Right lobe of liver (tissue), 6 donors: ENCODE measurements at places on chromosomes 4 and X.

- no peak for DNase-seq
These were observed 1.9 kb downstream of the SMAD1 start for GRCh38 chr4:145483514-145483913.

- no peak for DNase-seq
These were observed 553.5 kb downstream of the SPOCK3 start for GRCh38 chr4:166680796-166681195.

DNA sequence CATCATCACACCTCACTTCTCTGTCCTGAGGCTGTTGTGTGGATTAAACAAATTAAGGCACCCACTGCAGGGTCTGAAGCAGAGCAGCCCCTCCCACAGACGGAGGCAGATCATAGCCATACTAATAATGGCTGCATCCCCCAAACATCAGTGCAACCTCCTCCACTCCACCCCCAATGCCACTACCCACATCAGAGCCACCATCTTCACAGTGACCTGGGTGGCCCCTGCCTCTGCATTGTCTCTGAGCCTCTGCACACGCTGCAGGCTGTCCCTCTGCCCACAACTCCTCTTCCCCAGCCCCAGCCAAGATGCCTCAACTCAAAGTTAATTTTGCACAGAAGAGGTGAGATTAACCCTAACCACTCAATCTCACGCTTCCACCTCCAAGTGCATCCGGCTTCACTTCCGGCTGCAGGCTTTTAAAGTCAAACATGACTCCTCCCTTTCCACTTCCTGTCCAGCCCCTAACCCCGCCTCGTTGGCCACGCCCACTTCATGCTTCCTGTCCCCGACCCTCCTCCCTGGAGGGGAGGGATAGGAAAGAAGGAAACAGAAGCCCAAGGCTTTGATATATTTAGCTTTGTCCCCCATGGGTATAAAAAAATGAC is 22.7 kb downstream of the JAKMIP1 start:
- no peak for DNase-seq

- no peak for DNase-seq
These were observed 626 bp upstream of the CEP135 start for GRCh38 chr4:55947912-55948725.

DNA sequence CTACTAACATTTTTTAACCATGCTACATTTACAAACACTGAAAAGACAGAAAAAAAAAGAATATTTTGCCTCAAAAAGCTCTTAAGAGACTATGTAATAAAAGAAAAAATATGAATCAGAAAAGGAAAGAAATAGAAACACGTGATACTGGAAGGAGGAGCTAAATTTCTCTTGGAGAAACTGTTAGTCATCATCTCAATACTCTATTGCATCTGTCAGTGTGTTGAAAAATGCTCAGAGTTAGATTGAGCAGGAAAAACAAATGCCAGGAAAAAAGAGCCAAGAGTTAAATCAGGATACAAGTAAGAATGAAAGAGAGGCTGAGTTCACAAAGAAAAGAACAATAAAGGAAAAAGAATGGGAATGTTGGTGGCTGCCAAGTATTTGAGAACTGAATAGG is 2.6 kb downstream of the RAB28 start:
- no peak for DNase-seq

GRCh38 chr4:85966373-85966772 is 393.5 kb downstream of the MAPK10 start:
- DNase-seq = no peak

- no peak for DNase-seq
These were observed 20.2 kb downstream of the CLIC2 start for GRCh38 chrX:155314260-155314659.

DNA sequence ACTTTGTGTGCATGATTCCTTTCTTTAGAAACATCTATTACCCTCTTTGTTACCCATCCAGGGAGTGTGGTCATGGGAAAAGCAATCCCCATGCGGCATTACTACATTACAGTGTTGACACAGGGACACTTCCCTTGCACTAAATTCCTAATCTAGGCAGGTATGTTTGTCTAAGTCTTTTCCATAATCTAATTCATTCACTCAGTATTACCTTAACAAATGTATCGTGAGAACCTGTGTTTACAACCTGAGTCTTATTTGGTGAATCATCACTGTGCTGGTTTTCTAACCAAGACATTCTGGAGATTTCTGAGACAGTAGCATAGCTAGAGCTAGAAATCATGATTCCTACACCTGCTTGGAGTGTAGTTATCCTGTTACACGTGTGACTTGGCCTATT is 326.8 kb downstream of the BMPR1B start:
- no peak for DNase-seq

- no peak for DNase-seq
These were observed 180.3 kb downstream of the DCLK2 start for GRCh38 chr4:150258569-150258968.

GRCh38 chr4:139844057-139844456 is 178.4 kb downstream of the MGST2 start:
- DNase-seq = no peak

GRCh38 chrX:112545051-112545450 is 134.7 kb downstream of the LHFPL1 start:
- no peak for DNase-seq

DNA sequence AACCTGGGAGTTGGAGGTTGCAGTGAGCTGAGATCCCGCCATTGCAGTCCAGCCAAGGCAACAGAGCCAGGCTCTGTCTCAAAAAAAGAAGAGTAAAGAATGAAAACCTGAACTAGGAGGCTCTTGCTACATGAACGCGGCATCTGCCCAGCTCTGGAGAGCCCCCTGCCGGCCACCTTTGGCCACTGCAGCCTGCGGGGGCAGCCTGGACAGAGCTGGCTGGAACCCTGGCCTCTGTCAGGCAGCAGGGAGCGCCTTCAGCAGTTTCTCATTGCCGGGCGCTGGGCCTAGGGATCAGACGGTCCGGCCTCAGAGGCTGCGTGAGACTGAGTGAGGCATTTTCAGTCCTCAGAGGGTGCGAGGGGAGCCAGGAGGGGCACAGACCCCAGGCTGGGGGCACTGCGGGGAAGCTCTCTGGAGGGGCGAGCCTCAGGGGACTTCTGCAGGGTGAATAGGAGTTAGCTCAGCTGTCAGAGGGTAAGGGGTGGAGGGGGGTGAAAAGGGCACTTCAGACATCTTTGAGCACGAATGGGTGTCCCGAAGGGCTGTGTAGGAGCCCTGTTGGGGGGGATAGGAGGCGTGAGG is 17.5 kb downstream of the DOK7 start:
- DNase-seq = peak; percentile 84
